Activated T-cell treated with anti-CD3 and anti-CD28 coated beads for 24 hours (primary cell): ENCODE measurements at places on chromosomes 13 and 19.

- peak; percentile 98 for DNase-seq
These were observed at the start of gene OPA3 for GRCh38 chr19:45584332-45585157. TSS of gene OPA3 (minus strand) at chr19:45584802. CDS start at chr19:45584764, 38 bp downstream.

GRCh38 chr13:113105032-113105920, at the start of gene F7:
TSS of gene F7 (plus strand) at chr13:113105791. CDS start at chr13:113105842, 51 bp downstream.
- DNase-seq: no peak

GRCh38 chr19:11872624-11873023, 15.0 kb upstream of the ZNF69 start:
- DNase-seq: no peak

- DNase-seq: no peak
These were observed 6.1 kb upstream of the ADGRE5 start for GRCh38 chr19:14375055-14375581.

GRCh38 chr13:47934371-47934770, 66.7 kb downstream of the SUCLA2 start:
- no peak for DNase-seq

- no peak for DNase-seq
These were observed 839.4 kb downstream of the SLITRK6 start for GRCh38 chr13:84959818-84960217.

- no peak for DNase-seq
These were observed 15.1 kb downstream of the ILF3 start for GRCh38 chr19:10669246-10669645.

GRCh38 chr19:16118489-16119033, 6.9 kb downstream of the RAB8A start:
- DNase-seq: peak; percentile 29

- no peak for DNase-seq
These were observed 45.2 kb downstream of the SCEL start for GRCh38 chr13:77580748-77581147.

- no peak for DNase-seq
These were observed 17.0 kb downstream of the PAK4 start for GRCh38 chr19:39142630-39143029.

DNA sequence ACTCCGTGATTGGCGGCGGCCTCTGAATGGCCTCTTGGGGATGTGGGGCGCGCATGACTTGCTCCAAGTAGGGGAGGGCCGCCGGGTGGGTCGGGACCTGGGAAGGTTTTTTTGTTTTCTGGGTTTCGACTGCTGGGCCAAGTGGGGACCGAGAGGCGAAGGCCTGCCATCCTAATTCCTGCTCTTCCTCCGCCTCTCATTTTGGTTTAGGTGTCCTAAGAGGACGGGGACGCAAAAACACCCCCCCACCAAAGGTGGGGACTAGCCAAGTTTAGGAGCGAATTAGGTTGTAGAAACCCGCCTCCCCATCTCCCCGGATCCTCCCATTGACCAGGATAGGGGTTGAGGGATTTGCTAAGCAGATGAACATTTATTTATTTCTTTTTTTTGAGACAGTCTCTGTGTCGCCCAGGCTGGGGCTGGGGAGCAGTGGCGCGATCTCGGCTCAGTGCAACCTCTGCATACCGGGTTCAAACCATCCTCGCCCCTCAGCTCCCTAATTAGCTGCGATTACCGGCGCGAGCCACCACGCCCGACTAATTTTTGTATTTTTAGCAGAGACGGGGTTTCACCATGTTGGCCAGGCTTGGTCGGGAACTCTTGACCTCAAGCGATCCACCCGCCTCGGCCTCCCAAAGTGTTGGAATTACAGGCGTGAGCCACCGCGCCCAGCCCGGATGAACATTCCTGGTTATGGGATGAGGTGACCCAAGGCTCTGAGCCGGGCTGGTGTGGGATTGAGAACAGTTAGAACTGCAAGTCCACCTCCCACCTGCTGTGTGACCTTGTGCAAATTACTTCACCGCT, 838 bp downstream of the PPP2R1A start:
- no peak for DNase-seq

DNA sequence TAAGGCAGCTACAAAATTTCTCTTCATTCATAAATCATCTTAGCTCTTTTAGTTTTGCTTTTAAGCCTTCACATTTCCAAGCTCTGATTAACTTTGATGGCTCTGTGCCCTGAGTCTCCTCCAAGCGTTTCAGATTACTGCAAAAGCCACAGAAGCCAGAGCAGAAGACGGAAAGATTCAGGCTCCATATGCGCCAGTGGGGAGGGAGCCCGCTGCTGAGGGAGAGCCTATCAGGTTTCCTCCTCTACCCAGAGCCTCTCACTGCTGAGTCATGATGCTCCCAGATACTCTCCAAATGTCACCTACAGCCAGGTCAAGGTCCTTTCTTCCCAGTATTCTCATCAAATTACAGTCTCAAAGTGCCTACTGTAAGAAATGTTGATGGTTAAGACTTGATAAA, 193.6 kb downstream of the RAP2A start:
- no peak for DNase-seq

- DNase-seq: peak; percentile 9
These were observed 31.4 kb upstream of the MPHOSPH8 start for GRCh38 chr13:19601749-19602725.

DNA sequence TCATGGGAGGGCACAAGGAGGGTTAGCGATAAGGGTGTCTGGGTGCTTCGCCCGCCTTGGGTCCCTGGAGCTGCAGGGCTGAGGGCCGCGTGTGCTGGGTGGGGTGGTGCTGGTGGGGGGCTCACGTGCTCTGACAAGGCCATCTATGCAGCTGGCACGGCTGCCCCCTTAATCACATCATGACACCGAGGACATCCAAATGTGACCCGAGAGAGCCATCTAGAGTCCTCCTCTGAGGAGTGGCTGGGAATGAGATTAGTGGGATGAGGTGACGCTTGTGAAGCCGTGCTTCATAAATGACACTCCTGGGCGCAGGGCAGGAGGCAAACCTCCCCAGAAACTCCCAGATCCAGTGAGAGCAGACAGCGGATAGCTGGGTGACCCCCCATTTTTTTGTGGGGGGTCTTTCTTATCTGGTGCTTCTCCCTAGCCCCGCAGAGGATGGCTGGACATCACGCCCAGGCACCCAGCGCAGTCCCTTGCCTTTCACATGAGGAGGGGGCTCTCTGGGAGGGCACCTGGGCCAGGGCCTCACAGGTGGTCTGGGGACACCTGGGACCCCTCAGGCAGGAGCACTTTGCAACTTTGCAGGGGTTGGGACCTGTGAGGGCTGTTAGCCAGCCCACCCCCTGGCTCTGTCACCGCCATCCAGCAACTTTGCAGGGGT, 6.6 kb downstream of the FZR1 start:
- DNase-seq: no peak

GRCh38 chr19:49408816-49409440, 14.3 kb downstream of the PTH2 start:
- DNase-seq: no peak

GRCh38 chr19:5129691-5130090, 160.8 kb downstream of the KDM4B start:
- no peak for DNase-seq

GRCh38 chr19:33667881-33668280, 46.1 kb downstream of the CHST8 start:
- no peak for DNase-seq

DNA sequence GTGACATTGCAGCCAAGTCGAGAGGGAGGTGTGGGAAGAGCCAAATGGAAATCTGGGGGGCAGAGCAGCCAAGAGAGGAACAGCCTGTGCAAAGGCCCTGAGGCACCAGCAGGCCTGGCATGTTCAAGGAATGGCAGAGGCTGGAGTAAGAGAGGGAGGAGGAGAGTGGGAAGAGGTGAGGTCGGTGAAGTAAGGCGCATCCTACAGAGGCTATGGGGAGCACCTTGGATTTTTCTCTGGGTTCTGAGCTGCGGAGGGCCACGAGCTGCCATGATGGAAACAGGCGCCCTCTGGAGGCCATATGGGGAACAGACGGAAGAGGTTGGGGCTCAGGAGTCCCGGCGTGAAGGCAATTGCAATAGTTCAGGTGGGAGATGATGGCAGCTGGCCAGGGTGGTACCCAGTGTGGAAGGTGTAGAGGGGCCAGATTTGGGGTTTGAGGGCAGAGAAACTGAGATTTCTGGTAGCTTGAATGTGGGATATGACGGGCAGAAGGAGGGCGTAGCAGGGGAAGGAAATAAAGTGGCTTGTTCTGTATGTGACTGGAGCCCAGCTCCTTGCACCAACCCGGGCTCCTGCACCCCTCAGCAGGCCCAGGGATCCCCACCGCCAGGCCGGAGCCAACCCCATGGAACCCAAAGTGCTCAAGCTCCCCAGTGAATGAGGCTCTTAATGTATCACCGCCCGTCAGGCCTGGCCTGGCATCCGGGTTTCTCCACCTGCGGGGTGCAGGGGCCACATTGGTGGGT, 20.5 kb upstream of the STRN4 start:
- DNase-seq: no peak

GRCh38 chr19:45518469-45518826, 11.2 kb downstream of the VASP start:
- DNase-seq: no peak

DNA sequence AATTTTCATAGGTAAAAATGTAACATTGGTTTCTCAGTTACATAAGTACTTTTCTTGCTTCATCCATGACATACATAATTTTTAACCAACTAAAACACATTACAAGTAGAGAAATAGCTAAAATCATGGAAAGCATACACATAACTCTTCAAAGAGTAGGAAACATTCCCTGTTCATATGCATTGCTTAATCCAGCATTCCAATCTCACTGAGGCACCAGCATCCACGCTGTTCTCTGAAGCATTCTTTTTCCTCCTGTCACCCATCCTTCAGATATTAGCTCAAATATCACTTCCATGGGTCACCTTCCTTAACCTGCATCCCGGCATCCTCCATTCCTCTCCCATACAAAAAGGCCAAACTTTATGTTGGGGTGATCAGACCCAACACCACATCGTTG, 79.1 kb downstream of the ZNF254 start:
- no peak for DNase-seq

DNA sequence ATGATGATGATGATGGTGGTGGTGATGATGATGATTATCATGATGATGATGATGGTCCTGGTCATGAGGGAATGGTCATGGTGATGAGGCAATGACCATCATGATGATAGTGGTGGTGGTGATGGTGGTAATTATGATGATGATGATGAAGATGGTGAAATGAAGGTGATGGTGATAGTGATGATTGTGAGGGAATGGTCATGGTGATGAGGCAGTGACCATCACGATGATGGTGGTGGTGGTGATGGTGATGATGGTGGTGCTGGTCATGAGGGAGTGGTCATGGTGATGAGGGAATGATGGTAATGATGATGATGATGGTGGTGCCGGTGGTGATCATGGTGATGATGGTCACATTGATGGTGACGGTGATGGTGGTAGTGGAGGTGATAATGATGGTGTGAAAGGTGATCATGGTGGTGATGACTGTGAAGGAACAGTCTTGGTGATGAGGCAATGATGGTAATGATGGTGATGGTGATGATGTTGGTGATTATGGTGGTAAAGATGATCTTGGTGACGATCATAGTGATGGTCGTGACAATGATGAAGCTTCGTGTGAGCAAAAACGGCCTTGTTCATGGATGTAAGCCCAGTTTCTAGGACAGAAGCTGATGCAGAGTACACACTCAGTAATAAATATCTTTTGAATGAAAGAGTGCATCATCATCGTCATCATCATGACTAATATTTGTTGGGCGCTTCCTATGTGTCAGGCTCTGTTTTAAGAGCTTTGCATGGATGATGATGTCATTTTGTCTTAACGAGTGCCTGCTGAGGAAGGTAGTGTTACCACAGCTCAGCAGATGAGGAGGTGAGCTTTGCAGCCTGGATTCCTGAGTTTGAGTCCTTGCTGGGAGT, 17.3 kb downstream of the SBK2 start:
- no peak for DNase-seq

- no peak for DNase-seq
These were observed 133.3 kb downstream of the USP12 start for GRCh38 chr13:27038323-27038722.

GRCh38 chr19:15323496-15324235, 8.7 kb downstream of the BRD4 start:
- DNase-seq: no peak

GRCh38 chr13:111122631-111123030, 7.5 kb downstream of the ARHGEF7 start:
- DNase-seq: no peak
